ENCODE measurements at places on chromosomes 16 and 17. TPM values are rescaled to one million over a fixed set of nuclear protein-coding genes. Genes with fewer than 3 reads are reported as not detected.
A peak's percentile ranks its signal among the peaks of the same experiment; 100 is the strongest.

Gene GJD3
- 1.5 TPM for total RNA-seq

Gene HEATR9
- not detected for total RNA-seq

- no peak for DNase-seq
These were observed 1.2 kb downstream of the SRRM2 start for GRCh38 chr16:2753733-2754020.

GRCh38 chr16:81651758-81652718, 127.1 kb upstream of the PLCG2 start:
- no peak for DNase-seq

- DNase-seq, result no peak
These were observed 7.8 kb downstream of the USP31 start for GRCh38 chr16:23141500-23141899.

- no peak for DNase-seq
These were observed 52.1 kb downstream of the KLHDC4 start for GRCh38 chr16:87713451-87714229.

GRCh38 chr16:17578981-17579874, 108.5 kb upstream of the XYLT1 start:
- DNase-seq, result peak; percentile 29

GRCh38 chr16:86611525-86611855, 33.1 kb downstream of the FOXL1 start:
- DNase-seq, result no peak

- DNase-seq, result no peak
These were observed 151.1 kb upstream of the GSE1 start for GRCh38 chr16:85461814-85462713.

- no peak for DNase-seq
These were observed 2.5 kb upstream of the MMP28 start for GRCh38 chr17:35797918-35798317.

Gene APPBP2
- total RNA-seq, result 21.5 TPM

GRCh38 chr16:84278968-84279367, 15.7 kb upstream of the WFDC1 start:
- no peak for DNase-seq

GRCh38 chr16:76653390-76654026, 376.3 kb downstream of the CNTNAP4 start:
- DNase-seq, result no peak

- no peak for DNase-seq
These were observed 16.6 kb downstream of the CHAD start for GRCh38 chr17:50451943-50452629.

Gene ADGRG3
- total RNA-seq, result 5.1 TPM

DNA sequence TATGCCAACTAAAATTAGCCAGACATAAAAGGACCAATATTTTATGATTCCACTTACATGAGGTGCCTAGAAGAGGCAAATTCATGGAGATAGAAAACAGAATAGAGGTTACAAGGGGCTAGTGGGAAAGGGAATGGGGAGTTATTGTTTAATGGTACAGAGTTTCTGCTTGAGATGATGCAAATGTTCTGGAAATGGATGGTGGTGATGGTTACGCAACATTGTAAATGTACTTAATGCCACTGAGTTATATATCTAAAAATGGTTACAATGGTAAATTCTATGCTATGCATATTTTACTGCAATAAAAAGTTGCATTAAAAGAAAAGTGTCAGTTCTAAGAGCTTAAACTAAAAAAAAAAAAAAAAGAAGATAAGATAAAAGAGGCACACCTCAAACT, 17.9 kb downstream of the MT1X start:
- DNase-seq, result no peak

DNA sequence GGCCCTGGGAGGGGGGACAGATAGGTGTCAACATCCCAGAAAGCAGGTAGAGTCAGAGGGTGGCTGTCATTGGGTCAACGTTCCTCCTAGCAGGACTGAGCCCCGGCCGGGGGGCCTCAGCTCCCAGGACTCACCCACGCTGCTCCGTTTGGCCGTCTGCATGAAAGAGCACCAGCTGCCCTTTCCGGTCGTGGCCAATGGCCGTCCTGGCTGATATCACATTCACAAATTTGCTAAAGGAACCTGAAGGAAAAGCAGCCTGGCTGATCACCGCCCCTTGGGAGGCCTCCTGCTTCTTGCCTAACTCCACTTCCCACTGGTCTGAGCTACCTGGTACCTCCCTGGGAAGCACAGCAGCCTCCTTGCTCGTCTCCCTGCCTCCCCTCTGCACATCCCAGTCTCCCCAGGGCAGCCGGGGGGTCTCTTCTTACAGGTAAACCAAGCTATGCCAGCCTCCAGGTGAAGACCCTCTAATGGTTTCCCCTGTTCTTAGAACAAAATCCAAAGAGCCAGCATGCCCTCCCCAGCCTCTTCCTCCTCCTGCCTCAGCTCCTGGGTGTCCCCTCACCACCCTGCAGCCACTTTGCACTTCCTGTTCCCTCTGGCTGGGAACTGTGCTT, 3.4 kb downstream of the NAGPA start:
- no peak for DNase-seq

Gene ATP2A3
- total RNA-seq, result 50.4 TPM

Gene OTOA
- not detected for total RNA-seq

Gene RBFOX1
- total RNA-seq, result not detected

Gene CSF3
- not detected for total RNA-seq

Gene KRT222
- 0.81 TPM for total RNA-seq

- no peak for DNase-seq
These were observed at the start of gene HS3ST4 for GRCh38 chr16:25691519-25692091. TSS of gene HS3ST4 (plus strand) at chr16:25691959.

DNA sequence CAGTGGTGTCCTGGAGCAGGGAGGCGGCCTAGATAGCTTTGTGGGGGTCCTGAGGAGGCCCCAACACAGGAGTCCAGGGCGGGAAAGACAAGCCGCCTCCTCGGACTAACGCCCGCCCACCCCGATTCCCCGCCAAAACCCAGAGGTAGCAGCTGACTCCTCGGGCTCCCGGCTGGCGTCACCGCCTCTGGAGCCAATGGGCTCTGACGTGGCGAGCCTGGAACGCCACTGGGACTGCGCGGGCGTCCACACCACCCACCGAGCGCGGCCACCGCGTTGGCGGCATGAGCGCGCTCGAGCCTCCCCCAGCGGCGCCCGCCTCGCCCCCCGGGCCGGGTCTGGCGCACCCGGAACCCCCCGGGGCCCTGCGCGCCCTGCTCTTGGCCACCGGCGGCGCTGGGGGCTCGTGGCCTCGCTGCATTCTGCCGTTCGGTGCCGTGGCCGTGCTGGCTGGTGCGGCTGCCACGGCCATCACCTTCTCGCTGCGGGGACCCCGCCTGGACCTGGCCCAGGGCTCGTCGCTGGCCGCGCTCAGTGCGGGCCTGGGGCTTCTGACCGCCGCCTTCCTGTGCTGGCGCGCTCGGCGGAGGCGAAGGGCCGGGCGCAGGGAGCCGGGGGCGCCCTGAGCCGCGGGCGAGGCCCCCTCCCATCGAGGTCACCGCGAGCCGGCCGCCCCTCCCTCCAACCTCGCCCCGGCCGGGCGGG, 3.4 kb upstream of the NTN3 start:
- no peak for DNase-seq

GRCh38 chr16:72787514-72788268, 260.2 kb downstream of the ZFHX3 start:
- DNase-seq, result peak; percentile 40

GRCh38 chr17:67431249-67432015, 54.4 kb downstream of the PITPNC1 start:
- no peak for DNase-seq

Gene VASN
- total RNA-seq, result 217 TPM

Gene SLC52A1
- not detected for total RNA-seq

Gene MAP2K4
- 16.7 TPM for total RNA-seq
